Gastroesophageal sphincter (tissue), 4 donors: ENCODE measurements at places on chromosomes 3 and 15. TPM values are rescaled to one million over a fixed set of nuclear protein-coding genes. Genes with fewer than 3 reads are reported as not detected.
A peak's percentile ranks its signal among the peaks of the same experiment; 100 is the strongest.

DNA sequence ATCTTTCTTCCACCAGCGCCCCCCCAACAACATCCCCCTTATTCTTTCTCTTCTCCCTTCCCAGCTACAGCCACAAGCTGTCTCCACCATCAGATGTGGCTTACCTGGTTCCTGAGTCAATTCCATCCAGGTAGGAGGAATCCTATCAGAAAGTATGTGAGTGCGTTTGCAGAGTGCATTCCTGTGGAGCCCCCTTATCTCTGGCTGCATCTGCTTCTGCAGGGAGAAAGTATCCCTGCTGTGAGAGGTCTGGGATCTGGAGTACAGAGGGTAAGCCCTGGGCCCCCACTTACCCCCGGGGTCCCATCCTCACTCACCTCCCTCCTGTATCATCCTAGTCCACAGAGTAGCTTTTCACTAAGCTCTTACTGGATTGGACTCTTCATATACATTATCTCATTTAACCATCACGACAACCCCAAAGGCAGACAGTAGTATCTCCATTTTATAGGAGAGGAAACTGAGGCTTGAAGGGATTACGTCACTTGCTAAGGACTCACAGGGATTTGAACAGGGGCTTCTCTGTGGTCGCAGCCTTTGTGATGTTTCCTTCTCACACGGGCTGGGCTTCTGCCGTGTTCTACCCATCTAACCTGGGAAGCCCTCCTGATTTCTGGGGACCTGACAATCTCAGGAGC lies 22.2 kb upstream of the MAGEF1 start:
- no peak for ATAC-seq

DNA sequence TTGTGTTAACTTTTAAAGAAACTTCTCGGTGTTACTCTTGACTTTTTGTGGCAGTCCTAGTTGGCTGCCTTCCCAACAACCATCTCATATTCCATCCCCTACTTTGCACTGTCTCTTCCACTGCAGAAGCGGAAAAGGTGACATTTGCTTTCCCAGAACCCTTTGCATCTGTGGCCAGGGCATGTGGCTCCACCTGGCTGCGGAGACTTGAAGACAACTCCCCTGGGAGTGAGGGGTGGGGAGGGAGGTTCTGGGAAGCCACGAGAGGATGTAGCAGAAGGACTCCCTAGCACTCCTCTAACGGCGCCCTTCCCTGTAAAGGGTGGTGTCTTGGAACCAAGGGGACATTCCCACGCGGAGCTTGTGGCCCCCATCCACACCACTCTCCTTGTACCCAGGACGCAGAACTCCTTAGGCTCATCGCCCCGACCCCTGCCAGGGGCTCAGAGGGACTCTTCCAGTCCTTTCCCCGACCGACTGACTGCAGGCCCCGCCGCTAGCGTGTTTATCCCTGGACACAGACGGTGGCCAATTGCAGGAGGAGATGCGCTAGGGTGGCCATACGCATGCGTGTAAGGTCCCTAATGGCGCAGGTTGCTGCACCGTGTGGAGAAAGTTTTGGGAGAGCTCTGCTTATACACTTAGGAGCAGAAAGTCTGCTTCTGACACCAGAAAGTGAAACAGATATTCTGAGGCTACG lies 33.2 kb upstream of the SECISBP2L start:
- no peak for ATAC-seq

DNA sequence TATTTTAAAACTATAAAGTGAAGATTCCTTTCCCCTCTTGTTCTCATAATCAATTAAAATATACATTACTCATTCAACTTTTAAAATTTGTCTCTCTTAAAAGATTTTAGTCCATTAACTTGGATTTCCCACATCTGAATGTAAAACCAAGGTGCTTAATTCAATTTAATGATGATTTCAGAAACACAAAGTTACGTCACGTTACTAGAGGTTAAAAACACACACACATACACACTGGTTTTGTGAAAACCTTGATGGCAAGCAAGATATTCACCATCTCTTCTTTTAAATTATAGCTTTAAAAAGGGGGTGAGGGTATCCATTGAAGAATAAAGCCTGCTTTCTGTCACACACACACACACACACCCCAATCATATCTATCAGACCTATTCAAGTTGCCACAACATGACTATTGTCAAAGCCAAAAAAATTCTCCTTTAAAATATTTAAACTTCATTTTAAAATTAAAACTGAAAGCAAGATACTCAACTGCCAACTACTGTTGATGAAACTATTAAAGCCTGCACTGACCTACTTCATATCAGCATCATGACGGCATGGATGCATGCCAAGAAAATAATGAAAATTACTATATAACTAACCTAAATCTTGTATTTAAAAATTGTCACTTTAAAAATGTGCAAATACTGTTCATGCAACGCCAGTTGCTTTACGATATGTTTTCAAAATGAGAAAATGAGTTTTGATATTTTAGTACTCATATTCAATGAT lies 2.1 kb downstream of the RFX7 start:
- no peak for ATAC-seq

- ATAC-seq: peak; percentile 55
Measured at GRCh38 chr15:62561059-62561519, 396.0 kb upstream of the C2CD4B start.

GRCh38 chr3:187968883-187969580 lies 184.9 kb upstream of the LPP start:
- ATAC-seq: peak; percentile 79

GRCh38 chr15:66629817-66630576 lies 64.2 kb upstream of the LCTL start:
- ATAC-seq: no peak

GRCh38 chr3:42447481-42447880 lies 37.1 kb upstream of the LYZL4 start:
- ATAC-seq: no peak

GRCh38 chr3:126438746-126439145 lies 36.9 kb downstream of the ZXDC start:
- ATAC-seq: no peak

- ATAC-seq: no peak
Measured at GRCh38 chr3:60588806-60589205, 662.4 kb downstream of the FHIT start.

DNA sequence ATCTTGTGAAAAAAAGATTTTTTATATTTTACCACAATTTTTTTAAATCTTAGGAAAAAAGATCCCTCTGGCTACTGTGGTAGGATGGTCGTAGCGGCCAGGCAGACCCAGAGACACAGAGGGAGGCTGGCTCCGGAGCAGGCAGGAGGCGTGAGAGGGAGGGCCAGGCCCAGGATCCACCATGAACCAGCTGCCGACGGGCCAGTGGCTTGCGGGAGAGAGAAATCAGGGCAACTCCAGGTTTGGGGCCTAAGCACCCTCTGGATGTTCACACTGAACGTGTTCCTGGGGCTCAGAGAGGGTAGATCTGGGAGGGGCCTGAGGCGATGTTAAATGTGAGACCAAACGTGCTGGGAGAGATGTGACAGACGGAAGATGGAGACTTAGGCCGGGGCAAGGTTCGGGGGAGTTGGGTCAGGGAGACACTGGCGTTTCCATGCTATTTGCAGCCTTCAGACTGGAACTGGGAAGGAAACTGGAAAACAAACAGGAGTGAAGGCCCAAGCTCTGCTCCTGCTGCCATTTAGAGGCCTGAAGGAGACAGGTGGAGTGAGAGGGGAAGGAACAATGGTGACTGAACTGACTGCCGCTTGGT lies 1.6 kb upstream of the VILL start:
- ATAC-seq: no peak

- ATAC-seq: no peak
Measured at GRCh38 chr3:195746346-195746745, 25.6 kb downstream of the MUC20 start.

DNA sequence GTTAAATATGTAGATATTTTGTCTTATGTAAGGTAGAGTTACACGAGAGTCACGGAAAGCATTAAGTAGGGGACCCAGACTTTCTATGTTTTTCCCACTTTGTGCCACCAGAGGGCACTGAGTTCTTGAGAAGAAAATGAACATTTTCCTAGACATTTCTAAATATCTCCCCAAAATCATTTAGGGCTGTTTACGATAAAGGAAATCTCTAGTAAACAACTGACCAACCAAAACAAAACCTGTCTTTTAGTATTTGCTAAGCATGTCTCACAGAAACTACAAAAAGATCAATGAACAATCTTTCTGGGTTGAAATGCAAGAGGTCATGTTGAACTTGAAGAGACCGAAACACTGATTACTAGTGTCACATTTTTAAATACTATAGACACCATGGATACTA lies 16.1 kb downstream of the POU1F1 start:
- no peak for ATAC-seq

DNA sequence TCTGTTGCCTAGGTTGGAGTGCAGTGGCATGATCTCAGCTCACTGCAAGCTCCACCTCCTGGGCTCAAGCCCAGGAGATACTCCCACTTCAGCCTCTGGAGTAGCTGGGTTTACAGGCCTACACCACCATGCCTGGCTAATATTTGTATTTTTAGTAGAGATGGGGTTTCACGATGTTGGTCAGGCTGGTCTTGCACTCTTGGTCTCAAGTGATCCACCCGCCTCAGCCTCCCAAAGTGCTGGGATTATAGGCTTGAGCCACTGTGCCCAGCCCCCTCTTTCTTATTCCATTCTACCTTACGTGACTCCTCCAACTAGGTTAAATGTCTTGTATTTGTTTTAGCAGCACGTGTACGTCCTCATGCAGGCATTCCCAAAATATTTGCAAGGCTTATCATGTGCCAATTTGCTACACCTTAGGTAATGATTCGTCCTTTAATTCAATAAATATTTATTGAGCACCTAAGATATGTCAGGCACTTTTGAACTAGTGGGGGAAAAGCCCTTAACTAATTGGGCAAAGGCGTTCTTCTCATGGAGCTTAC lies 14.9 kb upstream of the MAGI1 start:
- ATAC-seq: peak; percentile 43

DNA sequence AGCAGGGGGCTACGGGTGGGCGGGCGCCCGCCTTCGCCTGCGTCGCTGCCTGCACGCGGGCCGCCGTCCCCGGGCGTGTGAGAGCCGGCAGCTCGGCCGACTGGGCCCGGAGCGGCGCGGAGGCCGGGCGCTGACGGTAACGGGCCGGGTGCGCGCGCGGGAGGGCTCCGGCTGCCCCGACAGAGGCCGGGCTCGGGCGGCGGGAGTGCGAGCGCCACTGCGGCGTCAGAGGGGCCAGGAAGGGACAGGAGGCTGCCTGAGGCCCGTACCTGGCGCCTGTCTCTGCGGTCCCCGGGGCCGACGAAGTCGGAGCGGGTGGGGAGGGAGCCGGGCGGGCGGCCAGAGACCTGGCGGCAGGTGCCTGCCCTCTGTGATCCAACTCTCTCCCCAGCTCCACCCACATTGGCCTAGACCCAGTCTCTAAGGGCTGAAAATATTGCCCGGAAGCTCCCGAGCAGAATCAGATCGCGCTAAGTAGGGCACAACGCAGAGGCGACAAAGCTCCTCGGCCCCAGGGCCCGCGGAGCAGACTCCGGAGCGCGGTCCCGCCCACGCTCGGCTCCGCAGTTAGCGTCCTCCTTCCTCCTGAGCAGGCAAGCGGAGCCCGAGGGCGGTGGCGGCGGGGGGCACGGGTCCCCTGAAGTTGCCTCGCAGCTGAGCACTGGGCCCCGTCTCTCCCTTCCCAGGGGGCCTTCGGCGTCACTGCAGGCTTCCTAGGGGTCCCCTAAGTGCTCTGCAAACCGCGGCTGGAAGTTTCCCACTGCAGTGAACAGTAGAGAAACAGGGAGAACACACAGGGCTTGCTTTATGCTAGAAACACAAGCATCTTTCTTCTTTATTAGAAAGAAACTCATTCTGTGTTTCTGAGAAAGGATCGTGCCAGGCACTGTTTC lies at the start of gene MAN2A2:
MAN2A2 (plus strand) TSS at position 463 of the 893 bp plus-strand sequence. CDS start 906 bp downstream, outside the sequence.
- peak; percentile 60 for ATAC-seq

- ATAC-seq: no peak
Measured at GRCh38 chr15:66633041-66633937, 67.5 kb upstream of the LCTL start.

DNA sequence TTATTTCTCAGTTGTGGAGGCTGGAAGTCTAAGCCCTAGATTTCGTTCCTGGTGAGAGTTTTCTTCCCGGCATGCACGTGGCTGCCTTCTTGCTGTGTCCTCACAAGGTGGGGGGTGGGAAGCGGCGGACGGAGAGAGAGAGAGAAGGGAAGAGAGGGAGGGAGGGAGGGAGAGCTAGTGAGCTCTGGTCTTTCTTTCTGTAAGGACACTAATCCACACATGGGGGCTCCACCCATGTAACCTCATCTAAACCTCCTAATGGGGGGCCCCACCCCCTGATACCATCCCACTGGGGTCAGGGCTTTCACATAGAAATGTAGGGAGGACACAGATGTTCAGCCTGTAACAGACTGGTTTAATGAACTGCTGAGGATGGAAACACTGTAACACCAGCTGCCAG lies 7.3 kb downstream of the FBLN2 start:
- ATAC-seq: no peak

GRCh38 chr3:195020921-195021320 lies 250.0 kb downstream of the XXYLT1 start:
- no peak for ATAC-seq

DNA sequence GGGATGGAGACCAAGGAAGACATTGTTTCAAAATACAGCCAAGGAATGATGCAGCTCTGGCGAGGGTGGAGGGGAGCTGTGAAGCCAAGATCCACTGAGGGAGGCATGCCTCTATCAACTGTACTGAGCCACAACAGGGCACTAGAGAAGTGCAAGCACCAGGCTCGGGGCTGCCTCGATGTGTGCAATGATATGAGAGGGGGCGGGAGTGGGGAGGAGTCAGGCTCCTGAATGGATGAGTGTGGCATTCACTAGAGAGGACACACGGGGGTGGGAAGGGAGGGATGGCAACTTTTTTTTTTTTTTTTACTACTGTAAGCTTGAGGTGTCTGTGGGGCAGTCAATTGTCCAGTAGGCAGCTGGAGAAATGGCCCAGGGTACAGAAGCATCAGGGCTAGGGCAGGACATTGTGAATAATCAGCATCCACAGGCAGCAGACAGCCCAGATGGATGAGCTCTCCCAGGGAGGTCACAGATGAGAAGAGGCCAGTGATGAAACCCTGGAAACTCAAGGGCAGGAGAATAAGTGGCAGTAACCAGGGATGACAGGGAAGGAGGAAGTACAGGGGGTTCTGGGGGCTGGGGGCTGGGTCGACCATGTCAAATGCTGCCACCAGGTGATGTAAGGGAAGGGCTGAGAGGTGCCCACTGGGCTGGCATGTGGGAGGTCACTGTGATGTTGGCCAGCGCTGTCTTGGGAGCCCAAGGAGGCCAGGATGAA lies 5.9 kb downstream of the STOML1 start:
- no peak for ATAC-seq

DNA sequence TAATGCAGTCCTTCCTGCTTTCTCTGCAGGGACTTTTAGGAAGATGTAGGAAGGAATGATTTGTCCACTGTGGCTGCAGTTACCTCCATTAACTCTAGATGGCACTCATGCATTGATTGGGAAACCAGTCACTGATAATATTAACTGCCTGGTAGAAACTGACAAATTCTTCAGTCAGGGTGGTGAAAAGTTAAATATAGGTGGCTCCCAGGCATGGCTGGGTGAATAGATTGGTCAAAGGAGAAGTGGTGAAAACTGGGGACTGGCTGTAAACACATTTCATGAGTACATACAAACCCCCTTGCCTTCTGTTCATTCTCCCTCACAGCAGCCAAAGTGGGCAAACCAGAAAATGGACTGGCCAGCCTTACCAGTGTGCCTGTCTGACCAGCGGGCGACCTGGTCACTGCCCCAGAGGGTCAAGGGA lies 333.4 kb downstream of the THSD4 start:
- ATAC-seq: no peak

CA12 gene
- total RNA-seq: 16.3 TPM

AHSG gene
- total RNA-seq: not detected

SLC9A9 gene
- 27.2 TPM for total RNA-seq

GOLGA8K gene
- not detected for total RNA-seq

CTXN2 gene
- not detected for total RNA-seq

LDHAL6B gene
- 0.54 TPM for total RNA-seq

FOXB1 gene
- not detected for total RNA-seq

TNFAIP8L3 gene
- total RNA-seq: 17.1 TPM

SMCO1 gene
- not detected for total RNA-seq

C15orf39 gene
- total RNA-seq: 7.3 TPM

RAB6B gene
- 5.0 TPM for total RNA-seq
